NCI-H460 (cell line): ENCODE measurements at places on chromosomes 2 and 18. TPM values are rescaled to one million over a fixed set of nuclear protein-coding genes. Genes with fewer than 3 reads are reported as not detected.

DNA sequence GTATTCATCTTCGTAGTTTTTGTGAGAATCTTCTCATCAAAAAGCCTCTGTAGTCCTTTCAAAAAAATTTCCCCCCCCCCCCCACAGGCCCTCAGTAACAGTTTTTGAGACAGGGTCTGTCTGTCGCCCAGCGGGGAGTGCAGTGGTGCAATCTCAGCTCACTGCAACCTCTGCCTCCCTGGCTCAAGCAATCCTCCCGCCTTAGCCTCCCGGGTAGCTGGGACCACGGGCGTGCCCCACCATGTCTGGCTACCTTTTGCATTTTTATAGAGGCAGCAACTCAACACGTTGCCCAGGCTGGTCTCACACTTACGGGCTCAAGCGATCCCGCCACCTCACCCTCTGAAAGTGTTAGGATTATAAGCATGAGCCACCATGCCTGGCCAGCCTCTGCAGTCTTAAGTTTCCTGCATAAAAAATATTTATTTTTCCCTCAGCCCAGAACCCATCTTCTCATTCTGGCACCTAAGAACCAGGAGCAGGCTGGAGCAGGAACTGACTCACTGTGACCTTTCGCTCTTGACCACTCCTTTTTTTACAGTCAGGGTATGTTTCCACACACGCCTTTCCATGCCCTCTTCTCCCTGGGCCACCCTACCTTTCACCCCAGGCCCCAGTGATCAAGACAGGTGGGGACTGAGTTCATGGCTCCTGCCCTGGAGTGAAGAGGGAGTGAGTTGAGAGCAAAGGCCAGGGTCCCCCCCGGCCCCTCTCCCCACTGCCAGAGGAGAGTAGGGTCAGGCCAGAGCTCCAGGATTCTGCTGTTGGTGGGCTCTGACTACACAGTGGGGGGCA lies 32.5 kb upstream of the NT5DC4 start:
- DNase-seq: no peak

DNA sequence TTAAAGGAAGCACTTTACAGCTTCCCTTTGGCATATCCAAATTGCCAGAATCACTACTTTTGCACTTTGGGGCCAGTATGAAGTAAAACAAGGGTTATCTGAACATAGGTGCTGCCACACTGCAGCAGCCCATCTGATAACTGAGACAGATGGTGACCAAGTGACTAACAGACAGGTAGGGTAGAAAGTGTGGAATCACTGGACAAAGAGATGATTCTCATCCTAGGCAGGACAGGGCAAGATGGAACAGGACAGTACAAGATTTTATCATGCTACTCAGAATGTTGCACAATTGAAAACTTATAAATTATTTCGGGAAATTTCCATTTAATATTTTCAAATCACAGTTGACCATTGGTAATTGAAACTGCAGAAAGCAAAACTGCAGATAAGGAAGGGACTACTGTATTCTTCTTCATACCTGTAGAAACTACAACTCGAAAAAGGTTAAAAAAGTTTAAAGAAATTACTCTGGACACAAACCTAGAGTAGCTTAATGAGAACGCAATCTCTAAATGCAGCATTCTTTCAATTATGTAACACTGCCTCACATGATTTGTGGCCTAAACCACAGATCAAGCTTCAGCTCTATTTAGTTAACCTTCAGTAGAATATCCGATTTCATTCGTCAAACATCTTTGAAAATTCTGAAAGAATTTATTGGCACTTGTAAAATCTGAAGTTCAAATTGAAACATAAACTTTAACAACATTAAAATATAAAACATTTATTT lies 31.4 kb downstream of the HEATR5B start:
- no peak for DNase-seq

DNA sequence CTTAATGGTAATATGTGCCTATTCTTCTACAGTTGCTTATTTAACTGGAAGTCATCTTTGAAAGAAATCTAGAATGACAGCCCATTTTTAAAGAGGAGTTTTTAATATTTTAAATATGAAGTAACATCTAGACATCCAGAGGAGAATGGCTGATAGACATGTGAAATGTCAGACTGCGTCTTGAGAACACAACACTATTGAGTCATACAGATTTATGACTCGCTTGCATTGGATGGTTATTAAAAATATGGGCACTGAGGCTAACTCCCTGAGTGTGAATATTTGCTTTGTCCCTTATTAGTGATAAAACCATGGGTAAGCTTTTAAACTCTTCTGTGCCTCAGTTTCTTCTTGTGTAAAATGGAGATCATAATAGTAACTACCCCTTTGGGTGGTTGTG lies 22.9 kb downstream of the TDRD15 start:
- no peak for DNase-seq

GRCh38 chr2:150552041-150552820 lies 64.8 kb upstream of the RND3 start:
- no peak for DNase-seq

TTC31 gene
- total RNA-seq: 20.4 and 23.8 TPM in 2 replicates

DSG3 gene
- total RNA-seq: not detected in 2 replicates

DNA sequence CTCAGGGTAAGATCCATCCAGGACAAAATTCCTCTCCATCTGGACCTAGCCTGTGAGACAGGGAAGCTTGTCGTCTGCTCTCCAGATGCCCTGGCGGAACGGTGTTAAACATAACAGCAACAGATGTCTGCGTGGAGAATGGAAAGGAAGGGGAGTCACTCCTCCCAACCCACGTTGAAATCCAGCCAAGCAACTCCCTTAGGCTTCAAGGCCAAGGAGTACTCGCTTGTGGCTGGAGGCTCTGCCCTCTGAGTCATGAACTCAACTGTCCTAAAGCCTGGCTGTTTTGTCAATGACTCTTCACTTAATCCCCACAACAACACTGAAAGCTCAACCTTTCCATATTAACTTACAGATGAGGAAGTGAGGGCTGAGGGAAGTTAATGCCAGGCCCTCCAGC lies 42.2 kb downstream of the TPO start:
- DNase-seq: no peak

- DNase-seq: no peak
Observed at GRCh38 chr2:39266139-39266805, 22.5 kb upstream of the CDKL4 start.

DNA sequence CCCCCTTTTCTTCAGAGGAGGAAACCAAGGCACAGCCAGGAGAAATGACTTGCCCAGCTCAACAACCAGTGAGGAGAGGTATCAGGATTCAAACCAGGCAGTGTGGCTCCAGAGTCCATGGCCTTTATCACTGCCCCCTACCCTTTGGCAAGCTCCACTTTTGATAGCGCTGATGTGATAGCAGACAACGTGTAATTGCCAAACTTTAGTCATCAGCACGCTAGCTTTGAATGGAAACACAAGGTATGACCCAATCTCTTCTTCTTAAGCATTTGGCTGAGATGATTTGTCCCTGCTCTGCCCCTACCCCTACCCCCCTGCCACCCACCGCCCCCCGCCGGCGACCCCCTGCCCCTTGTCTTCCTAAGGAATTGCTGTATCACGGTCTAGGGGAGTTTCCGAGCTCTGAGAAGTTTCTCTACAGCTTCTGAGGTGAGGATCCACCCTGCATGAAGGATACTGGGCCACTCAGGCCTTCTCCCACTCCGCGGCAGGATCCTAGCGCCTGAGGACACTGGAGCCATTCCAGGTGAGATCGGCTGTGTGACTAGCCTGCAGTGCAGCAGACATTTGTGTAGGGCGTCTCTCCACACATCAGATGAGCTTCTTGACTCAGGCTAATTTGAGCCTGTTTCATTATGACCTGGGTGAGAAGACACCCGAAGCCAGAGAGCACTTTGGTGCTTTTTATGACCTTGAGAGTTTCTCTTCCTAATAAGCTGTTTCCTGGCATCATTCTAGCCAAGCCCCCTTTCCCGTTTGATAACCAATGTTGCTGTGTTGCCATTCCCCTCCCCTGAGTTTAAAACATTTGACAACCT lies 75.1 kb upstream of the MAP4K4 start:
- DNase-seq: no peak

ERFE gene
- 7.7 and 10.0 TPM in 2 replicates for total RNA-seq

GRCh38 chr2:173584676-173585458 lies 230.2 kb downstream of the CDCA7 start:
- no peak for DNase-seq
